Activated T-helper 1 cell treated with Interleukin-2 at 50 U/mL for 16 hours (primary cell): ENCODE measurements at places on chromosomes 4 and X.

DNA sequence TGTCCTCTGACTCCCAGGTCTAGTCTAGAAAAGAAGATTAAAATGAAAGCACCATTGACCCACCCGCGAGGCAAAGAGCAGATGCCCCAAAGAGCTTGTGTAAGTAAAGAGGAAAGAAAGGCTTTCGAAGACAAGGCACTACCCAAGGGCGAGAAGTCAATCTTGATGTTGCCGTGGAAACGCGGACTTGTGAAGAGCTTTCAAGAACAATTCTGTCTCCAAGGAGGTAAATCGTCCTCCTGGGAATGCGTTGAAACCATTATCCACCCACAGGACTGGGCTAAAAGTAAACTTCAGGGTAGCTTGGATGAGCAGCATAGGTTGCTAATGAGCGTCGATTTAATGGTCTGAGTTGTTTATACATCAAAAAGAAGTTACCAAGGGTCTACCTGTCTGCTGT, 189.3 kb downstream of the DHRSX start:
- no peak for DNase-seq

DNA sequence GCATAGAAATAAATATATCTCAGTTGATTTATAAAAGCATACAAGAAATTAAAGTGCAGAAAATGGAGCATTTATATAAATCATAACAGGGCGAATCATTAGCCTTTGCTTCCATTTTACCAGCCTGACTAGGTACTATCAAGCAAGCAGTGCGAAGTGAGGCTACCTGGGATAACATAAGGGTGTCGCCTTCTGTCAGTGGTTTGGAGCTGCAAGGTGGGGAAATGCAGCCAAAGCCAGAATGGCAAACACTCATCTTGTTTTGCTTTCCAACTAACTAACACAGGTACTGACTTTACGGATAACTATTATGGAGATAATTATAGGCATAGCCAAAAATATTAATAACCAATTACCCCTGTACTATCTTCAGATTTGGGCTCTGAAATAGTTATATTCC, 1459.8 kb downstream of the RAPGEF2 start:
- no peak for DNase-seq

DNA sequence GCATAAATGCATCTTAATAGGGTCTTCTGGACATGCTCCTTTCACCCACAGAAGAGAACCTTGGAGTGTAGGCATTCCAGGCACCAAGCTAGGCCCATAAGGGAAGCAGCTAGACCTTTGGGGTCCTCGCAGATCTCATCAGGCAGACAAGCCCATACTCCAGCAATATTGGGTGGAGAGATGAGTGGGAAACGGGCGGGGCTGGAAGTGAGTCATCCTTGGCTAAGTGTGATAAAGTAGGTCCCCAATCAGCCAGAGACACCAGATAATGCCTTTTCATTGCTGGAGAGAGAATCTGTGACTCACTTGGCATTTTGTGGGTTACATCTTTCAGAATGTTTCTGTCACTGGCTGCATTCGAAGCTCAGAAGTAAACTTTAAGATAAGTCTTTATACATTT, 133.3 kb upstream of the MBNL3 start:
- DNase-seq: no peak

- no peak for DNase-seq
Measured at GRCh38 chr4:88054901-88055300, 47.5 kb downstream of the PKD2 start.

GRCh38 chr4:141447761-141448160, 188.6 kb upstream of the IL15 start:
- no peak for DNase-seq

DNA sequence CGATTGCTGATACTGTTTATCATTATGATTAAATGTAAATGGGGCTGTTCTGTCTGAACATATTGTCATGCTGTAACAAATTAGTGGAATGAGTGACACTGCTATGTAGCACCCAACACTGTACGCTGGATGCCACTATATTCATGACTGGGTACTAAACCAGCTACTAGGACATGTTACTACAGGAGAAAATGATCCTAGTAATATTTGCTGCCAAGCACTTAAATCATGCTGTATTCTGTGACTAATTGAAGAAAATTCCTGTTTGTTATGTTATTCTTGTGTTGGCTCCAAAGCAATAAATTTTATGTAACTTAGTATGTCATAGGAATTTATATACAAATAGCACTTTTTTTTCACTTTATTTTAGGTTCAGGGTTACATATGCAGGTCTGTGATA, 804.2 kb downstream of the CENPC start:
- DNase-seq: no peak

- DNase-seq: no peak
Measured at GRCh38 chrX:14934423-14934822, 61.2 kb downstream of the MOSPD2 start.

DNA sequence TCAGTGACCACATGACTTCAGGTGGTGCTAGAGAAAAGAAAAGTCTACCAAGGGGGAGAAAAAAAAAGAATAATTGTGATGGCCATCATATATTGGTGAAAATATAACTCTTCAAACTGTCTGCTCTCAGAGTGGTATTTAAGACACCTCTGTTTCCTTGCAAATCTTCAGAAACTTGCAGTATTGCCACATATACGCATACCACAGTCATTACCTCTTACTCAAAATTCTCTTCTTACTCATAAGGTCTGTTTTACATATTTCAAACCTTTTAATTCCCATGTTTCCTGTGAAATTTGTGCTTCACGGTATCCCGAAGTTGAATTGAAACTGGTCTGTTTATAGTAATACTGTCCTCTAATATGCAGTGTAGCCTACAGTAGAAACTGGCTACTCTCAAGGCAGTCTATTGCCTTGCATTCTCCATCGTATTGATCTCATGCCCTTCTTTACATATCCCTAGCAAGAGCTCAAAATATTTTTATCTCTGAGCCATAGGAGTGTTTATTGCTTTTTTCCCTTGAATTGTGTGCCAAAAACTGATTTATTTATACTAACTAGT, 34.7 kb upstream of the LHFPL1 start:
- no peak for DNase-seq

DNA sequence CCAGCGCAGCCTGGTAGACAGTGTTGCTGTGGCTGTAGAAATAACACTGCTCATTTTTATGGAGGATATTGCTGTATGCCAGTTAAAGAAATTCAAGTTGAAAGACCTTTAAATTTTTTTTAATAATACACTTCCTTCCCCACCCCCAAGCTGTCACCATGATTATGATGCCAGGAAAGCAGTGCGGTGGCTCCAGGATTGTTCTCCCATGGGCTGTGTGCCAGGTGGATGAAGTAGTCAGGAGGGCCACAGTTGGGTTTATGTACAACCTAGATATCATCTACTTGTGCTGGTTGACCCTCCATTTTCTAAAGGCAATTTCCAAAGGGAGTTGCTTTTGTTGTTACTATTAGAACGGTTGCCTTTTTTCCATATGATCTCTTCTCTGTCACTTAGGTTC, 136.6 kb downstream of the AFF1 start:
- DNase-seq: no peak

DNA sequence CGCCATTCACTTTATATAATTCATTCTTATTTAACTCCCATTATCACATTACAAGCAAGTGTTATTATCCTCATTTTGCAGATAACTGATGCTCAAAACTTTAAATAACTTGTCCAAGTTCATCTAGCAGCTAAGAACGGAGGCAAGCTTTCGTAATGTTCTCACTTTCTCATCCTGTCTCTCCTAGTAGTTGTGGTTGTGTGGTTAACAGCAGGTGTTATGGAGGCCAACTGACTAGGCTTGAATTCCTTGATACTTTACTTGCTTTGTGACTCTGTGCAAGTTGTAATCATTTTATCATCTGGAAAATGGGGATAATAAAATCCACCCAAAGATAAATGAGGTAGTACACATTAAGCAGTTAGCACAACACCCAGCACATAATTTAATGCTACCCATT, 109.9 kb upstream of the PTPN13 start:
- no peak for DNase-seq

DNA sequence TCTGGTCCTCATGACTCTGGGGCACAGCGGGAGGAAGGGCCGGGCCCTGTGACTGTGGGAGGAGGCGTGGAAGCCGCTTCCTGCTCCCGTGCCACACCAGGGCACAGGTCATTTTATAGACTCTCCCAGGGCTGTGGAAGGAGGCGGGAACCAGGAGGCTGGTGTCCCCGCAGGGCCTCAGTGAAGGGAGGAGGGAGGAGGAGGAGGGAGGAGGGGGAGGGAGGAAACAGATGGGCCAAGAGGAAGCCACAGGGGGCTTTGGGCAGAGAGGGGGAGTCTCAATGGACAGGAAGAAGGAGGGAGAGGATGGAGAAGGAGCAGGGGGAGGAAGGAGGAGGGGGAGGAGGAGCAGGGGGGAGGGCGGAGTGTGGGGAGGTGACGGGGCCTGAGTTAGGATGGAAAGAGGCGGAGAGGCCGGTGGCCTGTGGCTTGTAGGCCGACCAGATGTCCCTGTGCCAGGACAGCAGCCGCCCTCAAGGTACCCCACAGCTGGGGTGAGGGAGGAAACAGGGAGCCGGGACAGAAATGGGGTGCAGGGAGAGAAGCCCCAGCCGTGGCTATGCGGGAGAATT, 6.2 kb upstream of the PLCXD1 start:
- DNase-seq: no peak

- DNase-seq: no peak
Measured at GRCh38 chr4:38820329-38821061, 15.9 kb upstream of the TLR1 start.

- no peak for DNase-seq
Measured at GRCh38 chr4:155025762-155026457, 182.5 kb upstream of the NPY2R start.

DNA sequence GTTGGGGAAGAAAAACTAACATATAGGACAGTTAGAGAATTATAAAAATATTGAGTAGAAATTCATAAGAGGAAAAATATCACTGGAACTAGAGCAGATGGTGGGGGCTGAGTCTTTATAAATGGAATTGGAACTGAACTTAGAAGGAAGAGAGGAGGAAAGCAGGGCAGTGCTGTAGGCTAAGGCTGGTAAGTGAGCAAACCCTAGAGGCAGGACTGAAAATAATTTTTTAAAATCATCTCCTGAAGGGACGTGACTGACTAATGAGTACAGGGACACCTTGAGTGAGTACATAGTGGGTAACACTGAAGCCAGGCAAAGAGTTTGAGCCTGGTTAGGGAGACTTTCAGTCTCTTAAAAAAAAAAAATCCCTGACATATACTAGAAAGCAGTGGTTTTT, 63.3 kb downstream of the GALNT7 start:
- DNase-seq: no peak

GRCh38 chr4:156336511-156336910, 382.8 kb upstream of the CTSO start:
- DNase-seq: no peak

- no peak for DNase-seq
Measured at GRCh38 chrX:13428053-13428786, 108.4 kb upstream of the ATXN3L start.

DNA sequence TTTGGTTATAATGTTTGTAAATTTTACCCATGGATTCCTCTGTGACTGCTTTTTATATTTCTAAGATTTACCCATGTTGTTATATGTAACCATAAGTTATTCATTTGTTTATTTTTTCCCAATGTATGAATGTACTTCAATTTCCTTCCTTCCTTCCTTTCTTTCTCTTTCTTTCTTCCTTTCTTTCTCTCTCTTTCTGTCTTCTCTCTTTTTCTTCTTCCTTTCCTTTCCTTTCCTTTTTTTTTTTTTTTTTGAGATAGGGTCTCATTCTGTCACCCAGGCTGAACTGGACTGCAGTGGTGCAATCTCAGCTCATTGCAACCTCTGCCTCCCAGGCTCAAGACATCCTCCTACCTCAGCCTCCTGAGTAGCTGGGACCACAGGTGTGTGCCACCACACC, 55.6 kb downstream of the ALPK1 start:
- no peak for DNase-seq

DNA sequence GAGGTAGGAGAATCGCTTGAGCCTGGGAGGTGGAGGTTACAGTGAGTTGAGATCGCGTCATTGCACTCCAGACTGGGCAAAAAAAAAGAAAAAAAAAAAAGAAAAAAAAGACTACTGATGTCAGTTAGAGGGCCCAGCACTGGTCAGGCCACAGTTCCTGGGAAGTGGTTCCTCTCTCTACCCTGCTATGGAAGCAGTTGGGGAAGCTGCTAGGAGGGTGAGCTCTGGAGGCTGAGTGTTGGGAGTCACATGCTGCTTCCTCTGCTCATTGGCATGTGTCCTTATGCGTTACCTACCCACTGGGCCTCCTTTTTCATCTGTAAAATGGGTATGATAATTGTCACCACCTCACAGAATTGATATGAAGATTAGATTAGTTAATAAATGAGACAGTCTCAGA, 50.7 kb downstream of the SEPSECS start:
- DNase-seq: no peak

- DNase-seq: no peak
Measured at GRCh38 chr4:10879411-10880110, 195.0 kb upstream of the CLNK start.

- DNase-seq: no peak
Measured at GRCh38 chr4:8191136-8191747, 7.8 kb upstream of the SH3TC1 start.

- no peak for DNase-seq
Measured at GRCh38 chrX:68827256-68827655, 1.6 kb upstream of the EFNB1 start.

- no peak for DNase-seq
Measured at GRCh38 chrX:123081776-123082175, 102.3 kb upstream of the GRIA3 start.

- no peak for DNase-seq
Measured at GRCh38 chrX:63740382-63740781, 44.6 kb downstream of the ARHGEF9 start.

- no peak for DNase-seq
Measured at GRCh38 chr4:62053974-62054373, 853.8 kb downstream of the ADGRL3 start.

- DNase-seq: no peak
Measured at GRCh38 chr4:7684294-7684693, 249.6 kb upstream of the PSAPL1 start.

DNA sequence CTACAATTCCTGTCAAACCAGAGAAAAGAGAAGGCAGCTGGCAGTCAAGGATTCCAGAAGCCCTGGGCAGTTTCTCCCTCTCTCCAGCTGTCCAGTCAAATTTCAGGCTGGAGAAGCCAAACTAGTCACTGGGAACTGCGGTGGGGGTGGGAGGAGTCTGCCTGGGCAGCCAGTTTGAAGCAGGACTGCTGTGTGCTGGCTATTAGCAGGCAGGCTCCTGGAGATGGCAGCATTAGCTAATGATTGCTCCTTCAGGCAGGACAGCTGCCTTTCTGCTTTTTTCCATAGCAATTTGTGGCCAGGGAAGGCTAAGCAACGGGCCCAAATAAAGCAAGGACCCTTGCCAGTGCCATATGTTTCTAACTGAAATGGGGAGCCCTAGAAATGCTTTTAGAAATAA, 44.7 kb upstream of the FGF13 start:
- DNase-seq: no peak

- no peak for DNase-seq
Measured at GRCh38 chr4:4831266-4831665, 28.2 kb upstream of the MSX1 start.

GRCh38 chr4:138925495-138925894, 90.1 kb upstream of the NOCT start:
- DNase-seq: no peak

- no peak for DNase-seq
Measured at GRCh38 chr4:165439981-165440380, 61.2 kb downstream of the CPE start.

GRCh38 chr4:101689220-101689619, 101.3 kb upstream of the BANK1 start:
- no peak for DNase-seq
